ENCODE measurements at places on chromosomes 1 and 21.

- peak; percentile 92 for DNase-seq
These were observed 207.4 kb upstream of the RUNX1 start for GRCh38 chr21:35256468-35256988.

DNA sequence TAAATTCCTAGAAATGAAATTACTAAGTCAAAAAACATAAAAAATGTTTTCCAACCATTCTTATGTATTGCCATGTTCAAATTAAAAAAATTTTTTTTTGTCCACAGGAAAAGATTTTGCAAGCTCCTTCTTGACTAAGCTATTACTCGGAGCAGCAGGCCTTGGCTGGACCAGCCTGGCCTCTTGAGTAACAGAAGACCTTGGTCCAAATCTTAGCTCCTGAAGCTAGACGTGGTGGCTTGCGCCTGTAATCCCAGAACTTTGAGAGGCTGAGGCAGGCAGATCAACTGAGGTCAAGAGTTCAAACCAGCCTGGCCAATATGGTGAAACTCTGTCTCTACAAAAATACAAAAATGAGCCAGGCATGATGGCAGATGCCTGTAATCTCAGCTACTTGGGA, 77.6 kb downstream of the CLSTN1 start:
- no peak for DNase-seq

DNA sequence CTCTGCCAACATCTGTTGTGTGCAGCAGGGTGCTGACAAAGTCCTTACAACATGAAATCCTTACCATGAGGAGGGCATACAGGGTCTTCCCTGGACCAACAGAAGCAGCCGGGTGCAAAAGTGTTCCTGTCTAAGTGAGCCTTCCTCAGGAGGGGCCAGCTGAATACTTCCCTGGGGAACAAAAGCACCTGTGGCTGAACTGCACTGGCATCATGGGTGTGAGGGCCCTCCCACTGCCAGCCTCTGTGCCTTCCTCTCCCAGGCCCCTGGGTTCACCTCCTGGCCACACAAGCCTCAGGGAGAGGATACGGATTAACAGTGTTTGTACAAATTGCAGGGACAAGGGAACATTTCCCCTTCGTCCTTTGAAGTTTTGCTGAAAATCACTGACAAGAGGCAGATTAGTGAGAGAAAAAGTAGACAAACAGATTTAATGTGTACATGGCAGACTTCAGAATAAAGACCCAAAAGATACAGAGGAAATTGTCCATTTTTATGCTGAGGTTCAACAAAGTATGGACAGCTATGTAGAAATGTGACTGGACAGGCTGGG, 91.0 kb upstream of the PPM1J start:
- DNase-seq = no peak

- no peak for DNase-seq
These were observed 9.4 kb upstream of the RGS13 start for GRCh38 chr1:192626366-192627179.

- peak; percentile 70 for DNase-seq
These were observed 11.7 kb upstream of the ALPL start for GRCh38 chr1:21497466-21498061.

- DNase-seq = no peak
These were observed 44.6 kb downstream of the TOR3A start for GRCh38 chr1:179126338-179127060.

- no peak for DNase-seq
These were observed 10.4 kb downstream of the RPL11 start for GRCh38 chr1:23701996-23702395.

GRCh38 chr1:164824542-164824941, 265.6 kb downstream of the PBX1 start:
- no peak for DNase-seq

GRCh38 chr1:16387201-16388188, 20.5 kb downstream of the SZRD1 start:
- DNase-seq = no peak

- peak; percentile 81 for DNase-seq
These were observed 19.5 kb upstream of the PSMB2 start for GRCh38 chr1:35660581-35661473.

DNA sequence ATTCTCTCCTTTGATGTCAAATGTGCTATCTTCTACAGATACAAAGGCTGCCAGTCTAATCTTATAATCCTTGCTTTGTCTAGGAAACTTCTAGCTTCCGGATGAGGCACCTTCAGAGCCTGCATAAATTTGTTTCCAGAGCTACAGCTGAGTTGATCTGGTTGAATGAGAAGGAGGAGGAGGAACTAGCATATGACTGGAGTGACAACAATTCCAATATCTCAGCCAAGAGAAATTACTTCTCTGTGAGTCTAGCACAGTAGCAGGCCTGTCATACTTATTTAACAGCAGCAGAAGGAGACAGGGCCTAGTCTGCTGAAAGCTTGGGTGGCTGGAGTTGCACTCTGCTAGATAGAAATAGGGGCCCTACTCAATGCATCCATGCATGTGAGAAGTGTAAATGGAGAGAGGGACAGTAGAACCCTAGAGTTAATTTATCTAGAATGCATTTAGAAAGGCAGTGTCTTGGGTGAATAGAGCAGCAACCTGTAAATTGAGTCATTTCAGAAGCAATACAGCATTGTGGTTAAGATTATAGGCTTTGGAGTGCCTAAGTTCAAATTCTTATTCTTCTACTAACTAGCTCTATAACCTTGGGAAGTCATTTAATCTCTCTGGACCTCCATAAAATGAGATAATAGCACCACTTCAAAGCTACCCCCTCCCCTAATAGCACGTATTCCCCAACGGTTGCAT, 89.0 kb downstream of the MACF1 start:
- no peak for DNase-seq

DNA sequence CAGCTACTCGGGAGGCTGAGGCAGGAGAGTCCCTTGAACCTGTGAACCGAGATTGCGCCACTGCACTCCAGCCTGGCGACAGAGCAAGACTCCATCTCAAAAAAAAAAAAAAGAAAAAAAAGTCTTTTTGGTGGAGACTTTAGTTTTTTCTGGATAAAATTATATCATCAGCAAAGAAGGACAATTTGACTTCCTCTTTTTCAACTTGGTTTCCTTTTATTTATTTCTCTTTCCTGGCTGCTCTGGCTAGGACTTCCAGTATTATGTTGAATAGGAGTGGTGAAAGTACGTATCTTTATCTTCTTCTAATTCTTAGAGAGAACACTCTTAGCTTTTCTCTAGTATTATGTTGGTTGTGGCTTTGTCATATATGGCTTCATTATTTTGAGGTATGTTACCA, 130.8 kb downstream of the PCBP3 start:
- no peak for DNase-seq

DNA sequence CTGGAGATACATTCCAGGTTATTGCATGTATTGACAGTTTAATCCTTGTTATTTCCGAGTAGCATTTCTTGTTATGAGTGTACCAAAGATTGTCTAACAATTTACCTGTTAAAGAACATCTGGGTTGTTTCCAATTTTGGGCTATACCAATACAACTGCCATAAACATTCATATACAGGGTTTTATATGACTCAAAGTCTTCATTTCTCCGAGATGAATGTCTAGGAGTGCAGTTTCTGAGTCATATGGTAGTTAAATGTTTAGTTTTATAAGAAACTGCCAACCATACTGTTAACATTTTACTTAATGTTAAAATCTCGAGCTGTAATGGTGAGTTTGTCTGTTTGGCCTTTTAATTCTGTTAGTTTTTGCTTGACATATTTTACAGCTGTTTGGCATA, 10.0 kb downstream of the RAB4A start:
- no peak for DNase-seq

- DNase-seq = no peak
These were observed 7.9 kb upstream of the NT5C1A start for GRCh38 chr1:39679821-39680220.

DNA sequence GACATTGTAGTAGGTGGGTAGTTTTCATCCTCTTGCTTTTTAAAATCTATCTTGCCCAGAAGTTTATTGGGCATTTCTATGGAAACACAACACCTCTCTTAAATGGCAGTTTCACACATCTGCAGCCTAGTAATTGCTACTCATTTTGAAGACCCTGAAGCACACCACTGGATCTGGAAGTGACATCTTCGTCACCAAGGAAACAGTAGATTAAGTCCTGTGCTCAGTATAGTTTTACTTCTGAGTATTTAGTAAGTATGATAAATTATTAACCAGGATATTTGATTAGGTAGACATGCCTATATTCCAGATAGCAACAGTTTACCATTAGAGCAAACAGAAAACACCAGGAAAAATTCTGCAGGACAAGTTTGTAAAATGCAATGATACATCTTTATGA, 48.7 kb downstream of the UCK2 start:
- no peak for DNase-seq

- no peak for DNase-seq
These were observed 27.8 kb downstream of the FOXD2 start for GRCh38 chr1:47465605-47466004.

- DNase-seq = peak; percentile 80
These were observed 10.6 kb downstream of the S100A6 start for GRCh38 chr1:153525088-153525728.

DNA sequence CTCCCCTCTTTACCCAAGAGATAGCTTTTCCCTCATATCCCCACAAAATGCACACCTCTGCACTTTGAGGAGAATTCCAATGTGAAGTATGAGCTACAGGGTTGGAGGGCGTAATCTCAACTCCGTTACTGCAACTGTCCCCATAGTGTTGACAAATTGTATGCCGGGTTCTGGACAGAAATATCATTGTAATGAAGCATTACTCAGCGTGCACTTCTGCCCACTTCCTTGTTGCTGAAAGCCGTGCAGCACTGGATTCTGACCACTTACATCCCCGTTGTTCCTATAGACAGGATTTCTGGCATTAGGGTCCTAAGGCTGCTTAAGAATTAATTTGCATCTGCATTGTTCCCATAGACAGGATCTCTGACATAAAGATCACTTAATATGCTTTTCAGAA, 205.6 kb downstream of the RHOU start:
- no peak for DNase-seq

- no peak for DNase-seq
These were observed 64.9 kb downstream of the PRKACB start for GRCh38 chr1:84208935-84209334.

DNA sequence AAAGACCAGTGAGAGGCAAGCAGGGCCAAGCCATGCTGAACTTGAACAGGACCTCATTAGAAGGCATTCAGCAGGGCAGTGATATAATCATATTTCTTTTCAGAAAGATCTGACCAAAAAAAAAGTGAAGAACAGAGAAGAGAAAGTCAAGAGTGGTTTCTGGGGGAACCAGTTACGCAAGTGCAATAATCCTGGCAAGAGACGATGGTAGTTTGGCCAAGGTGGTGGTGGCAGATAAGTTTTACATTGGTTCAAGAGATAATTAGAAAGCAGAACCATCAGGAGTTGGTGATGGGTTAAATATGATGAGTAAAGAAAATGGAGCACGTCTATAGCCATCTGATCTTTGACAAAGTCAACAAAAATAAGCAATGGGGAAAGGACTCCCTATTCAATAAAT, 54.3 kb downstream of the ZSWIM5 start:
- DNase-seq = no peak

- no peak for DNase-seq
These were observed 118.7 kb upstream of the RRP15 start for GRCh38 chr1:218166268-218166945.

- no peak for DNase-seq
These were observed 43.1 kb downstream of the WARS2 start for GRCh38 chr1:119097380-119097779.

DNA sequence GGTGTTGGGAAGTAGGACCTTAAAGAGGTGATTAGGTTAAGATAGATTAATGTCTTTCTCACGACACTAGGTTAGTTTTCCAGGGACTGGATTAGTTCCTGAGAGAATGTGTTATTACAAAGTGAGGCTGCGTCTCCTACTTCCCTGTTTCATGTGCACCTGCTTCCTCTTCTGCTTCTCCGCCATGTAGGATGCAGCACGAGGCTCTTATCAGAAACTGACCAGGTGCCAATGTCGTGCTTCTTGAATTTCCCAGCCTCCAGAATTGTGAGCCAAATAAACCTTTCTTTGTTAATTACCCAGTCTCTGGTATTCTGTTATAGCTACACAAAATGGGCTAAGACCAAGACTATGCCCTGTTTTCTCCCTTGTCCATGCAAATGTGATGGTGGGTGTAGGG, 152.2 kb upstream of the LMO4 start:
- DNase-seq = no peak

DNA sequence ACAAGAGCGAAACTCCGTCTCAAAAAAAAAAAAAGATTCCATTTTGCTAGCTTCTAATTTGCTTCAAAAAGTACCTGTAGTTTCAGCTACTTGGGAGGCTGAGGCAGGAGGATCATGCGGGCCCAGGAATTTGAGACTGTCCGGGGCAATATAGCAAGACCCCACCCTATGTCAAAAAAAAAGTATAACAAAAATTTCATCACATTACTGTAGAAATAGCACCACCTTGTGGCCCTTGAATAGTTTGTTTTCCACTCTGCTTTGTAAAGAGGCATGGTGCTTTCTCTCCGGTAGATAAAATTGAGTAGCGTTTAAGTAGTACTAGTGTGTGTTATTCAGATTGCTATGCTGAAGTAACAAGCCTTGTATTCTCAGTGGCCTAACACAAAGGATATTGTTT, 18.2 kb upstream of the MSTO1 start:
- no peak for DNase-seq

DNA sequence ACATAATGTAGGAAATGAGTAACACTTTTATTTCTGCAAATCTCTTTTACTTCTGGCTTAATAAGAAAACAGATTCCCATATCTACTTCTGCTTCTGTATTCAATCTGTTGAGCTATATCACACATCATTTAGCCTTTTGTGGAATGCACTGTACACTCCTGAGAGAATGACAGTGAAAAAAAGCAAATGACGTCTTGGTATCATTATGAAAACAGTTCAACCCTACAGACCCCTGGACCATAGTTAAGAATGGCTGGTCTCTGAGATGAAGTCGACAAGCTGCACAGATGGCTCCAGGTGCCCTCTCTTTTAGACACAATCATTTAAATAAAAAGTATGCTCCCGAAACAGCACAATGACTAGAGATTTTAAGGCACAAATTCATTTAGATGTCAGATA, 247.0 kb downstream of the RERE start:
- no peak for DNase-seq

GRCh38 chr1:19514391-19514831, 29.1 kb upstream of the CAPZB start:
- DNase-seq = no peak

- no peak for DNase-seq
These were observed 99.8 kb upstream of the C1orf21 start for GRCh38 chr1:184287001-184287400.

- DNase-seq = no peak
These were observed 285.1 kb downstream of the CACNA1E start for GRCh38 chr1:181768211-181768929.

- DNase-seq = no peak
These were observed 63.0 kb upstream of the PPM1J start for GRCh38 chr1:112778137-112778536.
